ENCODE measurements at places on chromosomes 4 and X.

DNA sequence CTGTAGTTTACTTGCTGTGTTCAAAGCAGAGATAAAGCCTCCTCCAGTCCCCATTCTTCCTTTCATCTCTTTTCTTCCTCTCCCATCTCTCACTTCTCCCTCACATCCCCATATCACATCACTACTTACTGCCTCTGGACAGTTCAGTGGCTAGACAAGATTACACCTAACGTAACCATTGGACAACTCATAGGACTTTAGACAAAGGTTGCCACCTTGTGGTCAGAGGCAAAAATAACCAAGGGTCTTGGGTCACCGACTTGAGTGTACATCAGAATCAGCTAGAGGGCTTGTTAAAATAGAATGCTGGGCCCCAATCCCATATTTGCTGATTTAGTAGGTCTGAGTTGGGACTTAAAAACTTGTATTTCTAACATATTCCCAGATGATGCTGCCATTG lies 109.3 kb upstream of the DGKK start:
- DNase-seq = peak; percentile 0

DNA sequence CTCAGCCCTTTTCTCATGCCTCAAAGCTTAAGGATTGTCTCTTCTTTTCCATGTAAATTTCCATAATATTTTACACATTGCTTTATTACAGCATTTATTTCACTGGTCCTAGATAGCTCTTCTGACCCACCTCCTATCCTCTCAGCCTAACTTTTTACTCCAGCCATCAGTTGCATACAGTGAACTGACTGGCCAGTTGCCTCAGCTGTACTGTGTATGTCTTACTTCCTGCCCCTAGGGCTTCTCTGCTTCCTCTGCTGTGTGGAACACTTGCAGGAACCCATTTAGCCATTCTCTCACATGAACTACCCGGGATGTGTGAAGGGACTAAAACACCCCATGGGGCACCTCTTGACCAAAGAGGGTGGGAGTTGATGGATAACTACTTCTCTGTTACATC lies 18.0 kb downstream of the C4orf33 start:
- no peak for DNase-seq

- DNase-seq = no peak
These were observed 160.4 kb downstream of the CPEB2 start for GRCh38 chr4:15162465-15163283.

DNA sequence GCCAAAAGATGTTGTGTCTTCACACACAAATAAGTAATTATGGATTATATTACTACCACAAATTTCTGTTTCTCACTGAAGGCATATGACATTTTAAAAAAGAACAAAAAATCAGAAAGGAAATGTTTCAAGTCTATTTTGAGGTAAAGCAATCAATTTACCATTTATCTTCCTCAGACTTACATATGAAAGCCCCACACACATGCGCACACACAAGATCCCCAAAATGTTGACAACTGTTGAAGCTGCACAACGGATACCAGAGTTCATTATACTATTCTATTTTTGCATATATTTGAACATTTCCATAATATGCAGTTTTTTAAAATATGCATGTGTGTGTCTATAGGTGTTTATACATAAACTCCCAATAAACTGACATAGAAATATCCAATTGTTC lies 2.7 kb downstream of the LRBA start:
- DNase-seq = no peak

DNA sequence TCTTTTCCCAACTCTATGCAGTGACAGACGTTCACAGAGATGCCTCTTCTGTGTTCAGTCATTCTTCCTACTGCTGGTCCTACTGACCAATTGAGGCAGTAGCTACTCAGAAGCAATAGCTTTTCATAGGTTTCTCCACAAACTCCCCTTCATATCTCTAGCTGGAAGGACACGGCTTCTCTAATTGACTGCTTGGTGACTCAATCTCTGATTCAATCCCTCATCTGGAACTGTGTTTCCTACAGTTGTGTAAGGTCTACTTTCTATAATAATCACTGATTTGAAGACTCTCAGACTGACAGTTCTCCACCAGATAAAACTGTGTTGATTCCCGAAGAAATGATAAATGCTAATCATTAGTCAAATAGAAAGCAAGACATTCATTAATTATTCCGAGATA lies 111.5 kb downstream of the DTHD1 start:
- DNase-seq = no peak

- no peak for DNase-seq
These were observed 24.4 kb upstream of the CITED1 start for GRCh38 chrX:72330131-72330530.

DNA sequence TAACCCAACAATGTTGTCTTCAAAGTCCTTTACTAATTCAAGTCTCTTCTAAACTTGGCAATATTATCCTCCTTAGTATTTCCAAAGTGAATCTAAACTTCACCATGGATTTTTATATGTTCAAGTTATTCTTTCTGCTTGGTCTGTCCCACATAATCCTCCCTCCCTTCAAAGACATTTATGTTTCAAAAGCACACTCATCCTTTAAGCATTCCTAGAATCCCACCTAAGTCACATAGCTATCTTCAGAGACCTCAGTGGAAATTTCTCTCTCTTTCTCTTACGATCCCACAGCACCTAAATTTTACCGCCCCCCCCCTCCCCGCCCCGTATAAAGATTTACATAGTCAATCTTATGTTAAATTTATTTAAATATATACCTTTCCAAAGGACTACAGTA lies 314.9 kb upstream of the GRIA3 start:
- no peak for DNase-seq

DNA sequence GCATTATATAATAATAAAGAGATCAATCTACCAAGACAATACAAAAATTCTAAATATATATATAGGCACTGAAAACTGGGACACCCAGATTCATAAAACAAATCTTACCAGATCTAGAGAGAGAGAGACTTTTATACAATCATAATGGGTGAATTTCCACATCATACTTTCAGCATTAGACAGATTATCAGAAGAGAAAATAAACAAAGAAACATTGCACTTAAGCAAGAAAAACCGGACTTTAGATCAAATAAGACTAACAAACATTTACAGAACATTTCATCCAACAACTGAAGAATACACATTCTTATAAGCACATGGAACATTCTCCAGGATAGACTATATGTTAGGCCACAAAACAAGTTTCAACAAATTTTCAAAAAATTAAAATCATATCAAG lies 245.1 kb downstream of the INPP4B start:
- DNase-seq = no peak

DNA sequence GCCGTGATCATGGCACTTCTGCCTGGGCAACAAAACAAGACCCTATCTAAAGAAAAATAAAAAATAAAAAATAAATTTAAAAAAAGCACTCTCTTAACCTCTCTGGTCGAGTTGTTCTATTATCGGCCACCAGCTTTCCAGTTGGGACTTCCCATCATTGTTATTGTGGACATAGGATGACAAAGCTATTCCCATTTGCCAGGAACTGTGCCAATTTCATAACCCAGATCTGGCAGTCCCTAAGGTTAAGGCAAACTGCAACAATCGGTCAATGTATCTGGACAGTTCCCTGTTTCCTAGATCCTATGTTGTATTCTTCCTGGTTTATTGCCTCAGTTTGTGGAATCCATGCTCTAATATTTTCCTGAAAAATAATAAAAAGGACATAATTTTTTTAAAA lies 17.8 kb upstream of the ANXA5 start:
- DNase-seq = no peak

GRCh38 chrX:1507511-1508463 lies 29.2 kb downstream of the P2RY8 start:
- DNase-seq = no peak

- no peak for DNase-seq
These were observed 48.1 kb upstream of the ENPP6 start for GRCh38 chr4:184265546-184266351.

DNA sequence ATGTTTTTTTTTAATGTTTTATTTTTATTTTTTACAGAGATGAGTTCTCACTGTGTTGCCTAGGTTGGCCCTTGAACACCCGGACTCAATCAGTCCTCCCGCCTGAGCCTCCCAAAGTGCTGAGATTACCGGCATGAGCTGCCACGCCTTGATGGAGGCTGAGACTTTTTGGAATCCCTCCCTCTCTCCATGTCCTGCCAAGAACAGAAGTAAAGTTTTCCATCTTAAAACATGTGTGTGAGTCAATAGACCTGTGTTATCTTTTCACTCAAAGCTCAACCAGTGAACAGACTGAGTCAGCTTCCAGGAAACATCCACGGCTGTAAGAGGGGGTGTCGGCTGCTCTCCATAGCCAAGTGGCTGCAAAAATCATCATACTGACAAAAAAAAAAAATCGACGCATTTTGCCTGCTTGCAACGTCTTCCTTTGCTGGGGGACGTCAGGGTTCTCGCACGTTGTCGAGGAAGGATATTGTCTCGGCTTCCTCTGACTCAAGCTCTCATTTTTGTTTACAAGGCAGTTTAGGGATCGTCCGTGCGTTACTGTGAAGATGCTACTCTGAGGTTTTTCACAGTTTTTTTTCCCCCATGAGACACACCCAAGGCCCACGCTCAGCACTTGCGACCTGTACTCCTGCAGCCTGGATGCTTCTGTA lies 10.0 kb upstream of the ASMTL start:
- DNase-seq = peak; percentile 53

DNA sequence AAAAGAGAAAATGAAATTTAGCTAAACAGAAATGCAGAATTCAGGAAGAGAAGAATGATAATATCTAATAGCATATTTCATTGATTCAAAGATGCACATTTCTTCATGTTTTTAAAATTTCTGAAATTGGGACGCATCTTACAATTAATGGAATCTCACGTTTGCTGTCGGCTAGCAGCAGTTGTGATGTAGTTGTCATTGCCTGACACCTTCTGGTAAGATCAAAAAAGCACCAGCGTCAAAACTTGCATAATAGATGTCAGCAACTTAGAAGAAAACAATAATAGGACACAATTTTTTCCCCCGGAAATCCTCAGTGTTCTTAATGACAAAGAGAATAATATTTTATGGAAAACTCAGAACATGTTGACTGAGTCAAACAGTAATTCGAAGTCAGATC lies 29.8 kb upstream of the SLC7A3 start:
- DNase-seq = no peak

DNA sequence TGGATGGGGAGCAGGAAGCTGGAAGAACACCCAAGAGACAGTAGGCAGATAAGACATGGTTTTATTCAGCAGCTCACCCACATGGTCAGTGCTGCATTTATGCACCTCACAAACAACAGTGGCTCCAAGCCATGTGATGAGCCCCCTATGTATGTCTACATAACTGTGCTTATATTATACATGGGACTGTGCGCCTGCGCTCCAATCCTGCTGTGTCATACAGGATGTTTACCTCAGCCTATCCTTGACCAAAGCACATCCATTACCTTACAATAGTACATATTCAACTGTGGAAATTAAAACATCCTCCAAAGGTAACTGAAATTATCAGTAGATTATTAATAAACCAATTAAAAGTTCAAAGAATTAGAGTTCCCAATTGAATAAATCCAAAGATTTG lies 44.1 kb upstream of the SGMS2 start:
- no peak for DNase-seq

- DNase-seq = no peak
These were observed 163.6 kb upstream of the KLF3 start for GRCh38 chr4:38500433-38500832.

- DNase-seq = no peak
These were observed 14.3 kb downstream of the ZRSR2 start for GRCh38 chrX:15804563-15804962.

DNA sequence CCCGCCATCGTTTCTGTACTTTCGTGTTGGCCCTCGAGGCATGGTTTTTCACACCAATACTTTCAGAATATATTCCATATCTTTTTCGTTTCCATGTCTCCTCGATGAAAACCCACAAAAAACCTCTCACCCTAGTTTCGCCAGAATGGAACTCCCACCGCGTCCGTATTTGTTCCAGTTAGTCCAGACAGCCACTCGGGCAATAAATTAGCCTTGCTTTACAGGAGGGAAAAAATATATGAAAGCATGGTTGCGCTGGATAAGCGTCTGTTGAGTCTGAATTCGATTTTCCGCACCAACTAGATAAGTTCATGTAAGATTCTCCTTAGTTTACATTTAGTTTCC lies 550 bp upstream of the CHM start:
- no peak for DNase-seq

- DNase-seq = no peak
These were observed 381.6 kb upstream of the CPEB2 start for GRCh38 chr4:14620567-14621141.

- no peak for DNase-seq
These were observed 136.2 kb downstream of the CFAP299 start for GRCh38 chr4:80471756-80472155.

DNA sequence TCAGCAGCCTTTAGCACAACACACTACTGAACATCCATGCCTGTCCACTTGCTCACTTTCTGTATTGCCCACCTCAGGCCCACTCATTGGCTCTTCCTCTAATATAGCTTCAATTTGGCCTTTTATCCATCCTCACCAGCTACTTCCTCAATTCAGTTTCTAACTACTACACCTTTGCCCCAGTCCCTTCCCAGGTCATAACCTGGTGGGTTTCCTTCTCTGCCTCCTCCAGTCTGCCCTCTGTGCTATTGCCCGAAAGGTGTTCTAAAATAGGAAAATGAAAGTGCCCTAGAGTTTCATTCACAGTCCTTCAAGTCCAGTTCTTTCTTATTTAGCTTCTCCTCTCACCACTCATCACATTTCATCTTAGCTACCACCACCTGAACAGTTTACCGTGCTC lies 23.1 kb downstream of the MOSPD2 start:
- DNase-seq = no peak

- DNase-seq = no peak
These were observed 46.9 kb upstream of the HSD17B10 start for GRCh38 chrX:53481093-53481492.

GRCh38 chr4:182555997-182556418 lies 312.8 kb downstream of the TENM3 start:
- no peak for DNase-seq

- DNase-seq = no peak
These were observed 18.6 kb upstream of the TMEM185A start for GRCh38 chrX:149650162-149650561.

DNA sequence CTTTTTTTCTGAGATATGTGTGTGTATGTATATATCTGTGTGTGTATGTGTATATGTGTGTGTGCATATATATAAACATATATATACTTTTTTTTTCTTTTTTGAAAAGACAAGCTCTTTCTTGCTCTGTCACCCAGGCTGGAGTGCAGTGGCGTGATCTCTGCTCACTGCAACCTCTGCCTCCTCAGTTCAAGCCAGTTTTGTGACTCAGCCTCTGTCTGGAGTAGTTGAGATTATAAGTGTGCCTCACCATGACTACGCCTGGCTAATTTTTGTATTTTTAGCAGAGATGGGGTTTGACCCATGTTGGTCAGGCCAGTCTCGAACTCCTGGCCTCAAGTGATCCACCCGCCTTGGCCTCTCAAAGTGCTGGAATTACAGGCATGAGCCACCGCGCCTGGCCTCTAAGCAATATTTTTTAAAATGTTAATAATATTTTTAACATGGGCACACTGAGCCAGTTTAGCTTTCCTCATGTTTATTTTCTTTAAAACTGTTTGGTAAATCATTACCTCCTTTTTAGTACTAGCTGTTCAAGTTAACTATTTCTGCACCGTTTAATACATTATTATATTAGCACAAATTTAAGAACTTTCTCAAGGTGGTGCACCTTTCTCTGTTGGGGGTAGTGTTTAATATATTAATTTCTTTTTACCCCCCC lies 33.3 kb downstream of the BBS12 start:
- DNase-seq = no peak

- no peak for DNase-seq
These were observed 42.3 kb downstream of the NXT2 start for GRCh38 chrX:109578916-109579315.

GRCh38 chr4:5018603-5019002 lies 655 bp downstream of the CYTL1 start:
- DNase-seq = no peak
